Stimulated activated naive B cell treated with anti-CD40 and anti-IgM and Interleukin-4, amounts not matched to agents 10 μg/mL and 1 μg/mL and 100 μg/mL, for 72 hours (primary cell): ENCODE measurements at places on chromosomes 2 and 18.

DNA sequence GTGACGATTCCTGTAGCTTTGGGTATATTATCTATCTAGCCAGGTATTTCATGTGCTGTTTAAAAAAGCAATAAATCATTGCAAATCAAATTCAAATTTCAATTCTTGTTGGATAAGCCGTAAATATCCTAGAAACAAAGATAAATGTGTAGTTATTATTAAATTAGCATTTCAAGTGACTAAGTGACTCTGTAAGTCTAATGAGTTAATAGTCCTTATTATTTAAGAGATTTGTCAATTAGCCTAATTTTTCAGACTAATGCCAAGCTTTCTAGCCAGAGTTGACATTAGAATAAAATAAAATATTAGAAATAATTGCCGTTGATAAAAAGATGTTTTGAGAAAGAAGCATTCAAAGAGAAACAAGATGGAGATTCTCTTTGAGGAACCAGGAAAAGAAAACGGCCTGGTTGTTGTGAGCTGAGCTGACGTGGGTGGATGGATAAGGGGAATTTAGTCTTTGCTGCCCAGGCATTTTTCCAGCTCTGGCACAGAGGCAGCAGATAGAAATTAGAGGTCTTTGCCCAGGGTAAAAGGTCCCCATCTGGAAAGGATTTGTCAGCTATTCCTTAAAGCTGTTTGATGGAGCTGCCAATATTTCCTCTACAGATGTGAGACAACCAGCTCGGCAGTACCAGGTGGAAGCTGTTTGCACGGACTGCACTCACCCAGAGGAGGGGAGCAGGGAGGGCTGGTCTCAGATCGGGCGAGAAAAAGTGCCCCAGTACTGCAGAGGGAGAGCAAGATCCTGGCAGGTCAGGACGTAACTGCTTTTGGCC lies 117.3 kb upstream of the SEC11C start:
- no peak for DNase-seq

- no peak for DNase-seq
Observed at GRCh38 chr2:124585277-124585676, 560.2 kb downstream of the CNTNAP5 start.

DNA sequence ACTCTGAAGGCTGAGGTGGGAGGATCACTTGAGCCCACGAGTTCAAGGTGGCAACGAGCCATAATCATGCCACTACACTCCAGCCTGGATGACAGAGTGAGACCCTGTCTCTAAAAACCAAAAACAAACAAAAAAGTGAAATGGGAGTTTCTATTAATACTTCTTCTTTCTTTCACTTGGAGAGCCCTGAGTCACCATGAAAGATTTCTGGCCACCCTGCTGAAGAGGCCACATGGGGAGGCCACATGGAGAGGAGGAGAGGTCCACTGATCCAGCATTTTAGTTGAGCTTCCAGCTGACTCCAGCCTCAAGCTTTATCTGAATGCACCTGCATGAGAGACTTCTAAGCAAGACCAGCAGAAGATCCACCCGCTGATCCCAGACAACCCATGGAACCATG lies 74.2 kb upstream of the LAPTM4A start:
- no peak for DNase-seq

DNA sequence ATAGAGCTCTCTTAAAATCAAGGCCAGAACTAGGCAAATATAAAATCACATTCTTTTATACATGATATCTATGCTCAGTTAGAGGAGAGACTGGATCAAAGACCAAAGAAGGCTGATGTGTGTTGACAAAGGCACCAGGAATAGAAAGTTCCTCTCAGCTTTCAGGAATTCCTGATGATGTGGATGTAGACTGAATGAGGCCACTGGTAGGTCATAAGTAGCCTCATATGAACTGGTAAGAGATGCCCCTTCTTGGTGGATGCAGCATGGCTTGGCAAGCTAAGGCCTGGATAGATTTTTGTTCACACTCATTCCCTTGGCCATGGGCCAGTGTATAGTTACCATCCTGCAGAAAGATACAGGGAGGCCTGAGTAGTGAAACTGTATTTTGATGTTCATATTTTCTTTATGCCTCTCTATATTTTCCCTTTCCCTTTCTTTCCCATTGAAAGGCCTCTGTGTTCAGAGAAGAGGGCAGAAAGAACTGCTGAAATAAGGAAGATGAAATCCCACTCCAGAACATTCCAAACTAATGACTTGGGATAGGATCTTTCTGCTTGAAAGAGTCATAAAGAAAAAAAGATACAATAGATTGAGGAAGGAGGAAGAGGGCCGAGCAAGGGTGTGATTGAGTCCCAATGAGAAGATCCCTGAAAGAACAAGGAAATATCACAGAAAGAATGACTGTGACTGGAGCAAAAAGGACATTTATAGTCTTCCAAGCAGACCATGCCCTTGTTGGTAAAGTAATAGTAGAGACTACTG lies 2182.7 kb upstream of the PIK3C3 start:
- DNase-seq: no peak

DNA sequence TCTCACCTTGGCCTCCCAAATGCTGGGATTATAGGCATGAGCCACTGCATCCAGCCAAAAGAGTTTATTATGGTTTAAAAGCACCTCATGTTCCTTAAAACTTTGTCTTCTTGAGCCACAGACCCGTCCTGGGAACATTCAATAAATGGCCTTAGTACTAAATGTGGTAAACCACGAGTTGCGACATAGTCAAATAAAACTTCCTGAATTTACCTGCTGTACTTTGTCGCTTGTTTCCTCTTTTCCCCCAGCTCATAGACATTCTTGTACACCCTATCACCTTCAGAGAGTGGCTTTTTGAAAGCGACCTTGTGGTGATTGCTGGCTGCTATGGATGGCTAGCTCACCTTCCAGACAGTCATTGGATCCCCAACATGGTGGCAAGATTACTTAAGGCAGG lies 310.4 kb downstream of the LRRTM1 start:
- DNase-seq: no peak

DNA sequence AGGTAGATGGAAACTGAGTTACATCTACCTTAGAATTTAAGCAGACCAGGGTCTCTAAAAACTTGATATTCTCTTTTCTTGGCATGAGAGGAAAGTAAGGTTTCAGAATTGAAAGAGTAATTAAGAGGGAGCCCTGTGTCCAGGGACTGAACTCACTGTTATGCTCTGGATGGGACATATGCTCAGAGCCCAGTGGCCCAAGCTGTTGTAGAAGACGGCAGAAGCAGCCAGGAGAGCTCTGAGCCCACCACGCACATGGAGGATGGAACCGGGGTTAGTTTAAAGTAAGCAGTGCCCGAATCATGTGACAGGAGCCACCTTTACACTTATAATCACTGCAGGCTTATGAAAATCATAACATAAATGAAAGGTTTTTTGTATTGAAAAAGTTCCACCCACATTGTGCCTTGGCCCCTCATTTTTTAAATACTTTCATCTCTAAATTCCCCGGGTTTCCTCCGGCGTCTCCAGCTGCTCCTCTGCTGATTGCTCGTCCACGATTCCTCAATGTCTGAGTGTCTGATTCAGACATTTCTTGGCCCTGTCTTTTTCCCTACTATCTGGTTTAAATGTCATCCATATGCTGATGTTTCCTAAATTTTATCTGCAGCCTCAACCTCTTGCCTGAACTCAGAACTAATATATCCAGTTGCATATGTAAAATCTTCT lies 36.1 kb upstream of the SPTBN1 start:
- DNase-seq: no peak

- no peak for DNase-seq
Observed at GRCh38 chr2:55565613-55566012, 46.1 kb downstream of the CFAP36 start.

- DNase-seq: no peak
Observed at GRCh38 chr2:233081731-233082221, 21.6 kb downstream of the INPP5D start.

DNA sequence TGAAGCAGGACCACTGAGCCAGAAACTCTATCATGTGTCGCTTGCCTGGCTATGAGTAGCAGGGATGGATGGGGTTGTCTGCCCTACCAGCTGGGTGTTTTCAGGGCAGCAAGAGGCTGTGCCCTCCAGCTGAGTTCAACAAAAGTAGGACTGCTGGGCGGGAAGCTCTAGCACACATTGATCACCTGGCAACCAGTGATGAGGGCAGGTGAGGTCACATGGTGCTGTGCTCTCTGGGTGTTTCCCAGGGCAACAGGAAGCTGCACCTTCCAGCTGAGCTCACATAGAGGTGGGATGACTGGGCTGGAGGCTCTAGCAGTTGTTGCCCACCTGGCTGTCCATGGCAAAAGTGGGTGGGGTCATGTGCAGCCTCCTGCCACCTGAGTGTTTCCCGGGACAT lies 487.3 kb upstream of the VWC2L start:
- no peak for DNase-seq

DNA sequence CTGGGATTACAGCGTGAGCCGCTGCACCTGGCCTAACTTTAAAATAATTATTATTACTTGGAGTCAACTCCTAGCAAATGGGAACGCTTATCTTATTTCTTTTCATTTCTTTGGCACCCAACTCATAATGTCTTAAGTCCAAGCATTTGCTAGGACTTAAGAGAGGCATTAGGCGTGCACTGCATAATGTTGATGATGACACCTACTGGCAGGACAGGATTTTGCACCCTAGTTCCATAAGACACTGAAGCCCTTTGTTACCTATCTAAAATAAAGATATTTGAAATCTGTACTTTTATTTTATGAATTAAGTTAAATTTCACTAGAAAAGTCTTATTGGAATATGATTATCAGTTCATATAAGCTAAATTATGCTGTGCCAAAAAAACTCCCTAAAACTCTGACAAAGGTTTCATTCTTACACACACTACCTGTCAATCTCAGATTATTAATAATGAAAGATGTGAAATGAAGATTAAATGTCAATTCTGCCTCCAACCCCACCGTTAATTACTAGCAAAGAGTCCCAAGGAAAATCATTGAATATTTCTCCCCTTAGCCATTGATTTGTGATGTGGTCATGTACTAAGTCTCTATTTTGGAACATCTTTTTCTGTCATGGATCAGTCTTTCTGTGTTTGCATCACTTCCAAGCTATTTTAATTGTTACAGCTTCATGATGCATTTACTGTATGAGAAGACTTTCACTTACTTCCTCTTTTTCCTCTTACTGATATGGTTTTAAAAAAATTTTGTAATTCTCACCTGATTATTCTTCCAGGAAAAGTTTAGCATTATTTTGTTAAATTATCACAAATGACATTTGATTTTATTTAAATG lies 12.7 kb upstream of the CDH2 start:
- no peak for DNase-seq
